ENCODE measurements at places on chromosomes 5 and 9. TPM values are rescaled to one million over a fixed set of nuclear protein-coding genes. Genes with fewer than 3 reads are reported as not detected.

The GABRB2 gene
- not detected for total RNA-seq

The OTP gene
- not detected for total RNA-seq

The SPATA31A3 gene
- not detected for total RNA-seq

The ZDHHC11 gene
- total RNA-seq, result 0.72 TPM

The PAPPA gene
- total RNA-seq, result under 0.01 TPM

The EDIL3 gene
- total RNA-seq, result under 0.01 TPM

The SLC1A1 gene
- 8.2 TPM for total RNA-seq

The IFNA2 gene
- not detected for total RNA-seq

The PCDHB7 gene
- under 0.01 TPM for total RNA-seq

The ARSI gene
- total RNA-seq, result 14.9 TPM

The ECSCR gene
- total RNA-seq, result not detected

The PLPP6 gene
- total RNA-seq, result 7.7 TPM

The TTLL11 gene
- total RNA-seq, result 3.0 TPM

The NUDT12 gene
- 23.4 TPM for total RNA-seq

The ZNF883 gene
- 0.96 TPM for total RNA-seq

The TAS2R1 gene
- not detected for total RNA-seq

The SEMA6A gene
- 7.2 TPM for total RNA-seq

The PDGFRB gene
- total RNA-seq, result under 0.01 TPM

The IGIP gene
- 5.1 TPM for total RNA-seq

The TNPO1 gene
- total RNA-seq, result 221 TPM

The SLC6A18 gene
- not detected for total RNA-seq

The PCDHA3 gene
- under 0.01 TPM for total RNA-seq

The TAF1L gene
- under 0.01 TPM for total RNA-seq

The MELK gene
- total RNA-seq, result 14.0 TPM

The DMRT2 gene
- 1.1 TPM for total RNA-seq

The SYK gene
- 15.2 TPM for total RNA-seq

The FAM120A gene
- total RNA-seq, result 95.3 TPM

The MAMDC2 gene
- 9.6 TPM for total RNA-seq

The TGFBI gene
- 533 TPM for total RNA-seq

The PDLIM7 gene
- total RNA-seq, result 25.8 TPM

The OR13C5 gene
- not detected for total RNA-seq

The PCDHGB2 gene
- not detected for total RNA-seq

The ORM1 gene
- total RNA-seq, result not detected

The UGCG gene
- total RNA-seq, result 198 TPM

The NAIF1 gene
- 10.1 TPM for total RNA-seq

The CARTPT gene
- total RNA-seq, result not detected

The FAM221B gene
- total RNA-seq, result not detected

The ABO gene
- total RNA-seq, result under 0.01 TPM

The PCDHGA2 gene
- 0.21 TPM for total RNA-seq

The DNM1 gene
- total RNA-seq, result 2.8 TPM

The MED7 gene
- total RNA-seq, result 6.0 TPM
